ENCODE measurements at places on chromosomes 11 and 22. TPM values are rescaled to one million over a fixed set of nuclear protein-coding genes. Genes with fewer than 3 reads are reported as not detected.

The ACRV1 gene
- under 0.01 TPM for total RNA-seq

The MS4A6A gene
- 0.15 TPM for total RNA-seq

The CATSPER1 gene
- total RNA-seq: under 0.01 TPM

The C11orf52 gene
- 0.66 TPM for total RNA-seq

The CEND1 gene
- total RNA-seq: 2.8 TPM

The SULT4A1 gene
- total RNA-seq: 0.83 TPM

The ISX gene
- not detected for total RNA-seq

The OR8B12 gene
- not detected for total RNA-seq

The CCDC188 gene
- total RNA-seq: not detected

The KRTAP5-8 gene
- not detected for total RNA-seq

The PGA5 gene
- total RNA-seq: 0.29 TPM

The TUB gene
- total RNA-seq: 4.5 TPM

The MRGPRE gene
- total RNA-seq: not detected

The HPS4 gene
- 30.6 TPM for total RNA-seq

The TCN1 gene
- not detected for total RNA-seq

The ALDH3B1 gene
- total RNA-seq: 21.5 TPM

The C11orf86 gene
- not detected for total RNA-seq
